ENCODE measurements at places on chromosomes 3 and 15.

- DNase-seq, result no peak
These were observed 190.7 kb downstream of the LSAMP start for GRCh38 chr3:116254541-116254940.

DNA sequence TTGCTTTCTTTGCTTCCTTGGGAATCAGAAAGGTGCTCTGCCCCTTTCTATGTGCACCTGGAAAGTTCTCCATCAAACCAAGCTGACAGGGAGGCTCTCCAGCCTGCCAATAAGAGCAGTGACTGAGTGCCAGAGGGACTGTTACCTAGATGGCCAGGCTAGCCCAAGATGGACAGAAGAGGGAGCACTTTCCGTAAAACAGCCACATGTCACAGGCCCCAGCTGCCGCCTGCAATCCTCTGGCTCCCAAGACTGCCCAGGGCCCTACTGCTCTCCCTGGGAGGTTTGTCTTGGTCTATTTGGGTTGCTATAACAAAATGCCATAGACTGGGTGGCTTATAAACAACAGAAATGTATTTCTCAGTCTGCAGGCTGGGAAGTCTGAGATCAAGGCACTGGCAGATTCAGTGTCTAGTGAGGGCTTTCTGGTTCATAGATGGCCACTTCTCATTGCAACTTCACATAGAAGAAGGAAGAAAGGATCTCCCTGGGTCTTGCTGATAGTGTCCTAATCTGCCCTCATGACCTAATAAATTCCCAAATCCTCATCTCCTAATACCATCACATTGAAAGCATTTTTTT is 72.3 kb downstream of the TAMM41 start:
- peak; percentile 45 for DNase-seq

GRCh38 chr3:12810961-12811360 is 14.5 kb downstream of the CAND2 start:
- no peak for DNase-seq

DNA sequence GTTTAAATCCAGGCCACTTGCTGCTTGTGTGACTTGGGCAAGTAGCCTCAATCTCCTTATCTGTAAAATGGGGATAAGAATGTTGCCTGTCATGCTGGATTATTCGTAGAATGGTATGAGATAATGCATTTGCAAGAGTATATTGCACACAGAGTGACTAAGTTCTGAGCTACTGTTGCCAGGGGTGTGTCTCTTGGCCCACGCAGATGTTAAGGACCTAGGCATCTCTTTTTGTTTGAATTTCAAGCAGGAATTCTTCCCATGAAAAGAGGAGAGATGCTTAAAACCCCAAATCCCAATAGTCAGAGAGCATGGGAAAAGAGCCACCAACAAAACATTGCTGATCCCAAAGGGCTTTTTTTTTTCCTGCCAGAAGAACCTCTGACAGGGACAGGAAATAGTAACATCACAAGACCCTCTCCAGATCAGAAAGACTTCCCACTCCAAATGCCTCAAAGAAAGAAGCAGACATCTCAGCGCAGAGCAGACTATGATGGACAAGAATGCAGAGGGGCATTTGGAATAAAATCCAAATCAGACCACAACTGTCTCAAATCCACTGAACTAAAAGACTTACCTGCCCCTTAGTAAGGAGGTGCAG is 90.5 kb downstream of the MRPL46 start:
- DNase-seq, result no peak

- DNase-seq, result no peak
These were observed 50.7 kb downstream of the MAP6D1 start for GRCh38 chr3:183774631-183775030.

- DNase-seq, result no peak
These were observed 116.6 kb downstream of the TOP2B start for GRCh38 chr3:25547943-25548674.

- no peak for DNase-seq
These were observed 94.2 kb downstream of the FOXP1 start for GRCh38 chr3:71489315-71489761.

DNA sequence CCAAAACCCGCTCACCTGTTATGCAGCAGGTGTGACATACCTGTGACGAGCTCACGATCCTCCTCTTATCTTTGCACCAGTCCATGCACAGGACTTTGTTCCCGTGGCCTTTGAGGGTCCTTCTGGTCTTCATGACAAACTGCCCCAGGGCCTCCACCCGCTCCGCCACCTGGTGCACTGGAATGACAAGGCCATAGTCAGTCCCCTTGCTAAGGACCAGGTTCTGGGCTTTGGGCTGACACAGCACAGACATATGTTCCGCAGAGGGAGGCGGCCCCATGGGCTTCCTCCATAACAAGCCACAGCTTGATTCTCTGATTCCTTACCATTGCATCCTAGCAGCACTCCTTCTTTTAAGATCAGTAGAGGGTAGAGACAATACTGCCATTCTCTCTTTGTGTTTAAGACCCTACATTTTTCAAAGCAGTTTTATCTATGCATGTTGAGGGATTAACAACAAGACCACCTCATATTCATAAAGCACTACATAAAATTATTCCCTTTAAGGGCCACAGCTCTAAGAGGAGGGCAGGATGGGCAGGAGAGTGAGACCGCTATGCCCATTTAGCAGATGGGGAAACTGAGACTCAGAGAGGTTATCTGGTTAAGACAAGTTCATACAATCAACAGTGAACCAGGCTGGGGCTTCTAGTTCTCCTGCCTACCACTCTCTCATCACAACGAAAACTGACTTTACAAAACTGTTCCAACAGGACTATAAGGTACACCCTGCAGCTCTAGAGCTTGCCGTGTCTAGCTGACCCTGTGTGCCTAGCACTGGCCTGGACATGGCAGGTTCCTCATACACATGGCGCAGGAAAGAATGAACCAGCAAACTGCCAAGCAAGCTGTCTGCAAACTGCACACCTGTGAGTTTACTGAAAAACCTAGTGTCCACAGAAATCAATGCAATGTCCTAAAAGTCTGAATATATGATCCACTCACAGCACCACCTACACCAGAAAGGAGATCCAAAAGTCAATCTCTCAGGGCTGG is 37.0 kb downstream of the GNB5 start:
- DNase-seq, result no peak

- DNase-seq, result no peak
These were observed 7.2 kb upstream of the LACTB start for GRCh38 chr15:63114465-63114864.

GRCh38 chr3:42729404-42730145 is 27.0 kb upstream of the HHATL start:
- DNase-seq, result no peak

DNA sequence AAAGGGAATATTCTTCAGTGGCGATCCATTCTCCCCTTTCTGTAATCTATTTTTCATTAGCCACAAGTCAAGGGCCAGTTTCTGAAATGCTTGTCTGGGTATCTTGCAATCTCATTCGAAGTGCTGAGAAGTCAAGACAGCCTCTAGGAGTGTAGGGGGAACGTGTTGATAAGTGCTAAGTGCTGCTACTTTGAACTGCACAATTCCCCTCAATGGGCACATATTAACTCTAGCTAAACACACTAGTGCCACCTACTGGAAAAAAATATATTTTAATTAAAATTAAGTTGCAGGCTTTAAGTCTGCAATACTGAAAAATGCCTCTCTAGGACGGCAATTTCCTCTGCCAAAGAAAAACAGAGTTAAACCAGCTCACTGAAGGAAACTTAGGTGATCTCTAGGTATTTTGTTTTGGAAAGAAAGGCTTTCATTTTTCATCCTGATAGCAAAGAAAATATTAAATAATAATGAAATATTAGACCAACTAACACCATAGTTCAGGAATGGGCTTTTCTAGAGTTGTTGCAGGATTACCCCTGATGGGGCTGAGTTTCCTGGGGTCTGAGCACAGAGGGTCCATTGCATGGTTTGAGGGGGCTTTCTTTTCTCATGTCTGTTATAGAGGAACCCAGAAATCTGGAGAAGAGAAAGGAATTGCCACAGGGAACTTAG is 181.9 kb upstream of the KBTBD8 start:
- DNase-seq, result peak; percentile 42

GRCh38 chr3:34919025-34919424 is 720.3 kb upstream of the ARPP21 start:
- DNase-seq, result no peak

DNA sequence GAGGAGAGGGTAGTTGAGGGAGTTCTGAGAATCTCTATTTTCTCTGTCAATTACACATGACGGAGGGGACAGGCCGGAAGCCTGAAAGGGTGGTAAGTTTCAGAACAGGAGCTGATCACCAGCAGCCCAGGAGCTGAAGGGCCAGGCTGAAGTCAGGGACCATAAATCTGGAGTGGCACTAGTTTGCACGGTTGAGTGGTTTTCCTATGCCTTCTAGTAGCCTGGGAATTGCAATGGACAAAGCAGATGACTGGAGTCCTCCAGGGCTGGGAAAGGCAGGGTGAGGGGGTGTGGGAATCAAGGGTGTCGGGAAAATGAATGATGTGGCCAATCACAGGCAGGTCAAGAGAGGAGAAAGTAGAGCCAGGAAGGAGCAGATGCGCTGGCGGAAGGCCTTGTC is 72.5 kb downstream of the MAGEF1 start:
- no peak for DNase-seq

DNA sequence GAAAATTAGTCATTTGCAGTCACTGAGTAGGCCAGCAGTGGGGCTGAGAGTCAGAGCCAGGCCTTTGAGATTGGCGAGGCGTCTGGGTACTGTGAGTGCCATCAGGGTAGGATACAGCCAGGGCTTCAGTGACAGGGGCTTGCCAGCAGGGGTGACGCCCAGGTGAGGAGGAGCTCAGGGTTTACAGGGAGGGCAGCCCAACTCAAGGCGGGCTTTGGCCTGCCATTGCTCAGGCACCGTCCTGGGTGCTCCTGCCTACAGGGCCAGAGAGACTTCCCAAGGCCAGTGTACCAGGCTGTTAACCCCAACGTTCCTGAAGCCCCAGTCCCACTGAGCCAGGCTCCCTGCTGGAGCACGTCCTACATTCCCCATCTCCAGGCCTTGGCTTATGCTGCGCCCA is 152.0 kb downstream of the FBLN2 start:
- DNase-seq, result no peak

DNA sequence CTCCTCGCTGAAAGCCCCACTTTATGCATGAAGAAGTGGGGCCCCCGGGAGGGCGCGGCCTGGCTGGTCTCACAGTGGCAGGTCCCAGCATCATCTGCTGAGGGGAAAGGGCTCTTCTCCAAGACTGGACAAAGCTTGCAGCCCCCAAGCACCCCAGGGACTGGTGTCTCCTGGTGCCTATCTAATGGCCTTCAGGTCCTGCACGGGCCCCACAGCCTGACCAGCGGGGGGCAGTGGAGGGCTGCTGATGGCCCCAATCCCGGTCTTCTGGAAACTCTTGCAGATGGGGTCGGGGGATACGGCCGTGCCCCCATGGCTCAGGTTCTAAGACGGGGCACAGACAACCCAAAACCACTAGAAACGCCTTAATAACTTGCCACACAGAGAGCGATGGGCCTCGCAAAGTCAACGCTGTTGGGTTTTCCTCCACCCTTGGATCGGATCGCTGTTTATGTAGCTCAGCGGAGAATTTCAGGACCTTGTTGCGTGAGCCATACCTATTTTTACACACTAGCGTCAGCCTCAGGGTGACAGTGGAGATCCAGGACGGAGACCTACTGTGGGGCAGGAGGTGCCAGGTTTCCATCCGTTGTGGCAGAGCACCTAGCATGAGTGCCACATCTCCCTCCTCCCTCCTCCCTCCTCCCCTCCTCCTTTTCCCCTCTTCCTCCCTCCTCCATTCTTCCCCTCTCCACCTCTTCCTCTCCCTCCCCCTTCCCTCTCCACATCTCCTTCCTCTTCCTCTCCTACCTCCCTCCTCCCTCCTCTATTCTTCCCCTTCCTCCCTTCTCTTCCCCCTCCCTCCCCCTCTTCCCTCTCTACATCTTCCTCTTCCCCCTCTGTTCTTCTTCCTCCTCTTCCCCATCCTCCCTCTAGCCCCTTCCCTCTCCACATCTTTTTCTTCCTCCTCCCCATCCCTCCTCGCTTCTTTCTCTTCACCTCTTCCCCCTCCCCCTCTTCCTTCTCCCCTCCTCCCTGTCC is 79.3 kb upstream of the ALDH1L1 start:
- DNase-seq, result no peak

DNA sequence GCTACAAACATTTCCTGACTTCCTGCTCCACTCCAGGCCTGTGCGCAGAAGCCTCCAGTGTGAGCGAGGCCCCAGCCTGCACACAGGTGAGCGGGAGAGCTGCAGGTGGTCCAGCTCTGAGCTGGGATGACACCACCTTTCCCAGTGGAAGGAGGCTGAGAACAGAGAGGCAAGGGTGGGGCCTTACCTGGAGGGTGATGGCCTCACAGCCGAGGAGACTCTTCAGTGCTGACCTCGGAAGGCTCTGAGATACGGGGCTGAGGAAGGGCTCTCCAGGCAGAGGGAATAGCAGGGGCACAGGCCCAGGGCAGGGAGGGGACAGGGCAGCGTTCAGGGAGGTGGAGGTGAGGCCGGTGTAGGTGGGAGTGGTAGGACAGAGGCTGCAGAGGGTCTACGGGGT is 70.8 kb downstream of the EFCAB12 start:
- DNase-seq, result no peak

- DNase-seq, result no peak
These were observed 38.1 kb downstream of the TM2D3 start for GRCh38 chr15:101614001-101614585.

DNA sequence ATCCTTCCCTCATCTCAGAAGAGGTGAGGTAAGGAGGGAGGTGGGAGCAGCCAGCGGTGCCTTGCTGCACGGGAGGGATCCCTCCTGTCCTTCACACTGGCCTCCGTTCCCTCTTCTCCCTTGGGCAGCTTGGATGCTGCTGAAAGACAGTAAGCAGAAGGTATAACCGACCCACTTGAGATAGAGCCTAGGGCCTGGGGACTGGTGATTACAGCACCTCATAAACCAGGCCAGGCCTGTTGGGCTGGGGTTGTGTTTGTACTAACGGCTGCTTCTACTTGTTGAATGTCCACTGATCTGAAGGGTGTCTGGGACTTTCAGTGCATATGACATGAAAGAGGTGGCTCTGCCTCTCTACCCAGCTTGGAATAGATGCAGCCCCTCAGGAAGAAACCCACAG is 25.0 kb downstream of the SEMA6D start:
- no peak for DNase-seq

GRCh38 chr3:45480871-45481270 is 92.5 kb downstream of the LARS2 start:
- DNase-seq, result no peak

- no peak for DNase-seq
These were observed 44.3 kb upstream of the ATP2B2 start for GRCh38 chr3:10549617-10550230.

GRCh38 chr15:62532367-62532766 is 367.3 kb upstream of the C2CD4B start:
- no peak for DNase-seq

DNA sequence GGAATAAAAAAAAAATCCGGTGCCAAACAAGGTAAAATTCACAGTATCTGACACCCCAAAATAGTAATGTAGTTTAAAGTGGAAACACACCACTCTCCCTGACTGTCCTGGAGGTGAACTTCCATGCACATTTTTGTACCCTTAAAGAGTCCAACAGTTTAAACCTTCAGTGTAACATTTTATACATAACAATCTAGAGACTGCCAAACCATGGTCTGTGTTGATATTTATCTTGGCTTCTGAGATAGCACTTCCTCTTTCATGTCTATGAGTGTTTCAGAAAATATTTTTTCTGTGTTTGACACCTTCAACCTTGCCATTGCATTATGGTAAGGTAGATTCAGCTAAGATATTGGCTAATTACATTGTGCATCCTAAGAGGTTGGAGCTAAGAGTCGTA is 13.9 kb downstream of the TMEM45A start:
- DNase-seq, result no peak
